C1 segment of cervical spinal cord (tissue), 14 donors: ENCODE measurements at places on chromosomes 4 and X.

GRCh38 chr4:184368290-184368689, 106.1 kb downstream of the IRF2 start:
- no peak for DNase-seq

- no peak for DNase-seq
Observed at GRCh38 chr4:110480031-110480549, 4.1 kb downstream of the ENPEP start.

DNA sequence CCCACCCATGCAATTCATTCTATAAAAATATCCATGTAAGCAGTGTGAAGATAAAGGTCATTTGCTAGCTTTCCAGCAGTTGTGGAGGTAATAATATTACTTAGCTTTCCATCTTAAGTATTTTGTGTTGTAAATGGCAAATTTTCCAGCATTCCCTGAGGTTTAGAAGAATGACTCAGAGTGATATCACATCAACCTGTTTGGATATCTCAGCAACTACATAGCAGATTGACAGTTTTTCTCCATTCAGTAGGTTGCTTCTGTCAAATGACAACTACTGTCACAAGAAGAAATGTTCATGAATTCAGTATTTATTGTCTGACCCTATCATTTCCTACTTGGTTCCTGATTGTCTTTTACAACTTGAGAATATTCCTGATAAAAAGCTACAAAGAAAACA, 434.9 kb upstream of the GALNTL6 start:
- DNase-seq, result no peak

DNA sequence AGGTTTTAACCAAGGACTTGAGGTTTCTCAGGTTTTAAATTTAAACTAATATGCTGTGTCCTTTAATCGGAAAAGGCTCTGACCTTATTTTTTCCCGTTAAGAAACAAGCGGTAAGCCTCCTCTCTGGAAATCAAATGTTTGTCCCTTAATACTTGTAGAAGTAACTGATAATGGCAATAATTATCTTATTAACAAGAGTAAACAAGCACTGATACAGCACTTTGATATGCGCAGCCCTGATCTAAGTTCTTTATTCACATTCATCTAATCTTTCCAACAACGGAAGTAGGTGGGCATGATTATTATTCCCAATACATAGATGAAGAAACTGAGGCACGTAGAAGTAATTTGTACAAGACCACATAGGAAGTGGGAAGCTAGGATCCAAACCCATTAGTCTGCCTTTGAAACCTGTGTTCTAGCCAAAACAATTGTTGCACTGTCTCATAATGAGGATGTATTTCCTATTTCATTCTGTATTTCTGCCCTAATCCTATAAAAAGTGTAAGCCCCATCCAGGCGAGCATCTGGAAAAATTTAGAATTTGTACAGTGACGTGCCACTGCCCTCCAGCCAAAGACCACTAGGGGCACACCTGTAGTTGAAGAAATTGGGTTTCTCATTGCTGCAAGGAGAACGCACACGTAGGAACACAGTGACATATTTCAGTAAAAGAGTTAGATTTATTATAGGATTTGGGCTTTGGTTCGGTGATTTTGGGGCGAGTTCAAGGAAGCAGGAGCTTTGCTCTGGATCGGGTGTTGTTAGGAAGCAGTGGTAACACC, 606 bp downstream of the CXorf58 start:
- DNase-seq, result no peak

DNA sequence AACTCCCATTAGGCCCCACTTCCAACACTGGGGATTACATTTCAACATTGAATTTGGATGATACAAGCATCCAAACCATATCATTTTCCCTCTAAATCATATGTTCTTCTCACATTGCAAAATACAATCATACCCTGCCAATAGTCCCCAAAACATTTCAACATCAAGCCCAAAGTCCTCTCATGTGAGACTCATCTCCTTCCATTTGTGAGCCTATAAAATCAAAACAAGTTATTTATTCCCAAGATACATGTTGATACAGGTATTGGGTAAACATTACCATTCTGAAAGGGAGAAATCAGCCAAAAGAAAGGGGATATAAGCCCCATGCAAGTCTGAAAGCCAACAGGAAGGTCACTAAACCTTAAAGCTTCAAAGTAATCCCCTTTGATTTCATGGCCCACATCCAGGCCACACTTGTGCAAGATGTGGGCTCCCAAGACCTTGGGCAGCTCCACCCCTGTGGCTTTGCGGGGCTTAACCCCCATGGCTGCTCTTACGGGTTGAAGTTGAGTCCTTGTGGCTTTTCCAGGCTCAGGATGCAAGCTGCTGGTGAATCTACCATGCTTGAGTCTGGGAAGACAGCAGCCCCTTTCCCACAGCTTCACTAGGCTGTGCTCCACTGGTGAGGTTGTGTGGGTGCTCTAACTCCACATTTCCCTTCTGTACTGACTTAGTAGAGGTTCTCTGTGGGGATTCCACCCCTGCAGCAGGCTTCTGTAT, 40.6 kb upstream of the SERTM2 start:
- DNase-seq, result no peak

- DNase-seq, result no peak
Observed at GRCh38 chrX:153727123-153727931, 2.7 kb downstream of the ABCD1 start.

- DNase-seq, result no peak
Observed at GRCh38 chr4:12933760-12934221, 550.3 kb downstream of the RAB28 start.

- no peak for DNase-seq
Observed at GRCh38 chrX:154761977-154762536, 607 bp upstream of the DKC1 start.

DNA sequence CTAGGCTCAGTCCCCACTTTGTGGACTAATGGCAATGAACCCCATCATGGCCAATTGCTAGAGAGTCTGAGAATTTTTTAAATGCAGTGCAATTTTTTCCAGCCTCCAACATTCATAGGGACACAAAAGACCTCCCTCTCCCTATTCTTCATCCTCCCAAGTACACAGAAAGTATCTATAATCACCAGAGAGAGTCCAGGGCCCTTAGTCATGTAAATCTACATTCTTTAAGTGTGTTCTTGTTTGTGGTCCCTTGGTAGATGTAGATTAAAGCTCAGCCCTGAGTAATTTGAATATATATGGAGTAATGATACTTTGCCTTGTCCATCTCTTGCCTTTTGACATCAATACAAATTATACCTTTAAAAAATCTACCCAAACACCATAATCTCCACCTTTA, 51.3 kb upstream of the ATXN3L start:
- DNase-seq, result no peak

DNA sequence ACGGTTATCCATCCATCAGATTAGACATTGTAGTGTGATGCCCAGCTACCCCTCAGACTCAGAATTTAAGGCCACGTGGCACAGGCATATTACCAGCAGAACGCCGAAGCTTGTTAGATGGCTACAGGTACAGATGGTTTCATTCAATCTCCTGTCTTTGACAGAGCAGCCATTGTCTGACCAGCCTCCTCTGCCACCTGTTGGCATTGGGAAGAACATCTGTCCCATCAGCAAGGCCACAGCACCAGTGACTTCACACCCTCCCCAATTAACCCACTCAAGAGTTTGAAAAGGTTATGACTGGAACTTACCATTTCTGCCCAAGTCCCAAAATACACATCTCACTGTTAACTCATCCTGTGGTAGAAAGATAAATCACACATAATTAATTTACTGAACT, 22.0 kb upstream of the PHKA2 start:
- no peak for DNase-seq

GRCh38 chr4:89703829-89704590, 133.0 kb downstream of the SNCA start:
- no peak for DNase-seq

- DNase-seq, result no peak
Observed at GRCh38 chrX:54066841-54067240, 22.6 kb upstream of the PHF8 start.

GRCh38 chr4:74109116-74109869, 10.3 kb upstream of the CXCL2 start:
- DNase-seq, result no peak

DNA sequence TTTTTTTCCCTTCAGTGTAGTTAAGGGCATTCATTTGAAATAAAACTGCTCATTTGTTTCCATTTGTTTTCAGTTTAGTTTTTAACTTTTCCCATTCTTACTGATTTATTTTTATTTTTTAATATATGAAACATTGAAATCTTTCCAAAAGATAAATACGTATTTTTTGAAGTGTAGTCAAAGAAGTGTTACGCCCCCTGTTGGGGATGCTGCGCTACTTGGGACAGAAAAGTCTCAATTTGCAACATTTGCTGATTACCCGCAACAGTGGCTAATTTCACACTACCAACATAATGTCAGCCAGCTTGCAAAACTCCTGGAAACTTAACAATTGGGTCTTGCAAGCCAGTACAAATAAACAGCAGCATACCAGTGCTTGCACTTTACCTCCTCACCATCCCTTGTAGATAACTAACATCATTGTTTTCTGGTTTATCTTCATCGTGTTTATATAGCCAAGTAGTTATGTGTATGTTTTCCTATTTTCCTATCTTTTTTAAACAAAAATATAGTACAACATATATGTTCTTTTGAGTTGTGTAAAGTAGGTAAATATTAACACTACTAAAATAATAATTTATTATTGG, 158.6 kb downstream of the STPG2 start:
- no peak for DNase-seq

- DNase-seq, result no peak
Observed at GRCh38 chr4:735583-735982, 30.0 kb downstream of the PCGF3 start.

- DNase-seq, result no peak
Observed at GRCh38 chr4:968621-969394, 4.6 kb downstream of the DGKQ start.

DNA sequence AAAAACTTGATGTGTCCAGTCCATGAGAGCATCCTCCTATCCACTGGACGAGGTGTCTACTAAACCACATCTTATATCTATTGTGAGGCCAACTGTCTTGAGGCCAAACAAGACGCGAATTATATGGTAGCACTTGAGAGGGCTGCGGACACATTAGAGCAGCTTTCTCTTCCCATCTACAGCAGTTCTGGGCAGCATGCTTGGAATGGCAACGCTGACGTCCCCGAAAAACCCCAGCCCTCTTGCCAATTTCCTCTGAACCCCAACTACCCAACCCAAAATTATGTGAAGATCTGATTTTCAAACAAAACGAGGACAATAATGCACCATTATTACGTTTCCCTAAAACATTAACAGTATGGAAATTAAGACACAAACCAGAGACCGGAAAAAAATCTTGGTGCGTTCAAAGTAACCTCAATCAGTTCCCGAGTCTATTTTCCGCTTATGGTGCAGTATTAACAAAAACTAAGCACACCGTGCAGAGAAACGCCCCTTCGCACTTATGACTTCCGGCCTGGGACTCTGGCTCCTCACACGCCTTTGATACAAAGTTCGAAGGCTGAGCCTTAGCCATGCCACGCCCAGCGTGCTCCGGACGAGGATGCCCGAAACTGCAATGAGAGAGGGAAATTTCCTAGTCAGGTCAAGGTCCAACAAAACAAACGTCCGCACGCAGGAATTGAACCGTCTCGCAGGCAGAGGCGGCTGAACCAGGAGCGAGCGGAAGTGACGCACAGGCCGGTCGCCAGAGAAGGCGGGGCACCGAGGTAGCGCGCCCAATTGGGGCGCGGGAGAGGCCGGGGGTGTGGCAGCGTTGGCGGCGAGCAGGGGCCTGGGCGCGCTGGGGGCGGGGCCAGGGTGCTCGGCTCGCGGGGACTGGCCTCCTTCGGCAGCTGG, 458 bp upstream of the AP1AR start:
- peak; percentile 93 for DNase-seq

DNA sequence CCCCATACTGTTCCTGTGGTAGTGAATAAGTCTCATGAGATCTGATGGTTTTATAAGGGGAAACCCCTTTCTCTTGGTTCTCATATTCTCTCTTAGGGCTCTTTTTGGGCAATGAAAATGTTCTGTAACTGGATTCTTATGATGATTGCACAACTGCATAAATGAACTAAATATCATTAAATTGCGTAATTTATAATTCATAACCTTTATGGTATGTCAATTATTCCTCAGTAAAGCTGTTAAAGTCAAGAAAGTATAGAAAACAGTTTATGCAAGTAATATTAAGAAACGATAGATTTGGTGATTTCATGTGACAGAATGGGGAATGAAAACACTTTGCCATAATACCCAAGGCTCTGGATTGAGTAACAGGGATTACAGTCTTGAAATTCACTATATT, 33.5 kb upstream of the SPANXD start:
- no peak for DNase-seq

DNA sequence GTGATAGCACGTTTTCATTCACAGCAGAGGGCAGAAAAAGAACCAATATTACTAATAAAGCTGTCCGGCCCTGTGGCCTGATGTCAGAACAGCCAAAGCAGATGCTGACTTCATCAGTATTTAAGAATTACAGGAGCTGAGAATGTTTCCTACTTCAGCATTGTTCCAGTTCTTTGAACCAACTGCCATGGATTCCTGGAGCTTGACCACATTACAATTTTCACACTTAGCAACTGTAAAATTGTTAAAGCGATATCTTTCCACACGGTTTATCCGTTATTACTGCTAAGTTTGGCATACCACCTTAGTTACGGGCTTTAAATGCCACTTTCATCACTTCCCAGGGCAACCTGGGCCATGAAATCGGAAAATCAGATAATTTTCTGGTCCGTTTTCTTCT, 118.2 kb downstream of the EPHA5 start:
- no peak for DNase-seq

- no peak for DNase-seq
Observed at GRCh38 chr4:152168987-152169616, 366.8 kb downstream of the FBXW7 start.

DNA sequence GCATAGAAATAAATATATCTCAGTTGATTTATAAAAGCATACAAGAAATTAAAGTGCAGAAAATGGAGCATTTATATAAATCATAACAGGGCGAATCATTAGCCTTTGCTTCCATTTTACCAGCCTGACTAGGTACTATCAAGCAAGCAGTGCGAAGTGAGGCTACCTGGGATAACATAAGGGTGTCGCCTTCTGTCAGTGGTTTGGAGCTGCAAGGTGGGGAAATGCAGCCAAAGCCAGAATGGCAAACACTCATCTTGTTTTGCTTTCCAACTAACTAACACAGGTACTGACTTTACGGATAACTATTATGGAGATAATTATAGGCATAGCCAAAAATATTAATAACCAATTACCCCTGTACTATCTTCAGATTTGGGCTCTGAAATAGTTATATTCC, 1459.8 kb downstream of the RAPGEF2 start:
- no peak for DNase-seq

GRCh38 chrX:155923200-155923599, 42.1 kb downstream of the VAMP7 start:
- no peak for DNase-seq

- no peak for DNase-seq
Observed at GRCh38 chr4:72376901-72377300, 192.1 kb downstream of the ADAMTS3 start.

DNA sequence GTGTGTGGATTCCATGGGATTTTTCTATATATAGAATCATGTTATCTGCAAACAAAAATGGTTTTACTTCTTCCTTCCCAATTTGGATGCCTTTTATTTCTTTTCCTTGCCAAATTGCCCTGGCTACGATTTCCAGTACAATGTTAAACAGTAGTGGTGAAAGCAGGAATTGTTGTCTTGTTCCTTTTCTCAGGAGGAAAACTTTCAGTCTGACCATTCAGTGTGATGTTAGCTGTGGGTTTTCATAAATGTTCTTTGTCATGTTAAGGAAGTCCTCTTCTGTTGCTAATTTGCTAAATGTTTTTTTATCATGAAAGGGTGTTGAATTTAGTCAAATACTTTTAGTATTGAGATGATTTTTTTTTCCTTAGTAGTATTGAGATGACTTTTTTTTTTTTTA, 10.9 kb downstream of the SAP30 start:
- DNase-seq, result no peak
